ENCODE measurements at places on chromosomes 11 and 22.

- no peak for DNase-seq
Measured at GRCh38 chr22:33811208-33811607, 109.1 kb downstream of the LARGE1 start.

- no peak for DNase-seq
Measured at GRCh38 chr11:23540101-23540561, 679.9 kb upstream of the CCDC179 start.

GRCh38 chr11:96191752-96192151 is 151.2 kb downstream of the MAML2 start:
- no peak for DNase-seq

DNA sequence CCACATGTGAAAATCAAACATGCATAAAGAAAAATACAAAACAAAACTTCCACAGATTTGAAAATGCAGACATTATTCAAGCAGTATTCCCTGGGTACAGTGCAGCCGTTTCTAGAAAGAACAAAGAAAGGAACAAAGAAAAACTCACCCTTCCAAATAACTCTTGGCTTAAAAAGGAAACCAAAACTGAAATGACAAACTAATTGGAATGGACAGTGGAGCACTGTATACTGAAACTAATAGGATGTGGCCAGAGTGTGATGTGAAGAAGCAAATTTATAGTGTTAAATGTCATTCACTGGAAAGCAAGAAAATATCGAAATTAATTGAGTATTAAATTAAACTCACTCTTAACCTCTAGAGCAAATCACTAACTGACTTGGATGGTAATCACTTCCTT is 55.4 kb downstream of the QSER1 start:
- DNase-seq, result no peak

- DNase-seq, result no peak
Measured at GRCh38 chr11:105489446-105489845, 120.4 kb upstream of the GRIA4 start.

DNA sequence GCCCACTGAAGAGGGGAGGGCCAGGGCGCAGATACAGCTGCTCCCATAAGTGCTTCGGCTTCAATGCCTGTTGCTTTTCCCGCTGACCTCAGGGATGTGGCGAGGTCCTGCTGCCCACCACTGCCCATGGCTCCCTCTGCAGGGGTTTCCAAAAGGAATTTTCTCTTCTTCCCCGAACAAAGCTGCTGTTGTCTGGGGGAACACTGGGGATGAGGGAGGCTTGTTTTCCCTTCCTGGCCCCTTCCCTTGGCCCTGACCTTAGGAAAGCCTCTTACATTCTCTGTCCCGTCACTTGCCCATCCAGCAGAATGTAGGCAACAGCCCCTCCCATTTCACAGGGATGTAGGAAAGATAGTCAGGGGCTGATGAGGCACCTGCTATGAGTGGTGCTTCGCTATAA is 34.8 kb downstream of the CD82 start:
- no peak for DNase-seq

DNA sequence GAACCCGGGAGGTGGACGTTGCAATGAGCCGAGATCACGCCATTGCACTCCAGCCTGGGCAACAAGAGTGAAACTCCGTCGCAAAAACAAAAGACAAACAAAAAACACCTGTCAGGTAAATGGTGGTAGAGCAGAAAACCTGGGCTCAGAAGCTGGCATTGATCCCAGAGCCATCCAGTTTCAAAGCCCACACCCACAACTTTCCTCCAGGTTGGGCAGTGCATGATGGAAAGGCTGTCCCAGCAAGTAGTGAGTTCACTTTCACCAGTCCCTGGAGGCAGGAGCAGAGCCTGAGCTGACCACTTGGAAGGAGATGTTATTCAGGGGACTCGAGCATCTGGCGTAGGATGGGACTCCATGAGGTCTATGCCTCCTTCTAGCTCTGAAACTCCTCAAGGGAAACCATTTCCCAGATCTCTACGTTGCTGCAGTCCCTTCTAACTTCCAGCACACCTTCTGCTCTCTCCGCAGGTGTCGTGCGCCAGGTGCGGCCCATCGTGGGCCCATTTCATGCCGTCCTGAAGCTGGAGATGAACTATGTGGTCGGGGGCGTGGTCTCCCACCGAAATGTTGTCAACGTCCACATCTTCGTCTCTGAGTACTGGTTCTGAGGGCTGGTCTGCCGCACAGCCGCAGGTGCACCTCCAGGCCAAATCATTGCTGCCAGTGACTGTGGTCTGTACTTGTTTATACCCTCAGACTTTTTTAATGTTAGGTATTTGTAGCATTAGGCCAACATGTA is 71.6 kb upstream of the ATXN10 start:
- DNase-seq, result no peak

GRCh38 chr11:94417386-94417987 is 16.3 kb upstream of the GPR83 start:
- no peak for DNase-seq

- no peak for DNase-seq
Measured at GRCh38 chr22:48897645-48898370, 929.9 kb downstream of the BRD1 start.

GRCh38 chr22:37202716-37203115 is 9.6 kb downstream of the SSTR3 start:
- DNase-seq, result no peak

GRCh38 chr22:45843031-45843430 is 133.9 kb downstream of the WNT7B start:
- no peak for DNase-seq

DNA sequence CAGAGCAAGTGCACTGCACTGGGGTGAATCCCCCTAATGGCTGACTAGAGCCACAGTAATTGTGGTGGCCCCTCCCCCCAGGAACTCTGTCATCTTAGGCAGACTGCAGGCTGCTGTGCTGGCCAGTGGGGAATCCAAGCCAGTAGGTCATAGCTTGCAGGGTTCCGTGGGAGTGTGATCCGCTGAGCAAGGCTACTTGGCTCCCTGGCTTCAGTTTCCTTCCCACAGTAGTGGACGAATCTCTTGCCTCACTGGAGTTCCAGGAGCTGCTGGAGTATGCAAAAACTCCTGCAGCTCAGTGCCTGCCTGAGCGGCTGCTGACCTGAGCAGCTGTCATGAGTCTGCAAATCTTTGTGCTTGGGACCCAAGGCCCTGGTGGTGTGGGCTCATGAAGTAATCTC is 13.2 kb downstream of the OOSP3 start:
- no peak for DNase-seq

All from activated CD4-positive, CD25-positive, alpha-beta regulatory T cell (primary cell).